ENCODE measurements at places on chromosomes 4 and X. TPM values are rescaled to one million over a fixed set of nuclear protein-coding genes. Genes with fewer than 3 reads are reported as not detected.

The SUV39H1 gene
- 7.3 TPM for total RNA-seq

The ASMTL gene
- 33.0 TPM for total RNA-seq

The TBX22 gene
- not detected for total RNA-seq

The SPP1 gene
- total RNA-seq = 282 TPM

The EFNB1 gene
- total RNA-seq = 7.7 TPM

The P2RY8 gene
- total RNA-seq = not detected

The PNMA3 gene
- 55.5 TPM for total RNA-seq

The GPC3 gene
- 0.46 TPM for total RNA-seq

The COX7B2 gene
- not detected for total RNA-seq

The ADAMTS3 gene
- 8.6 TPM for total RNA-seq

GRCh38 chr4:1412376-1413203 is 6.3 kb upstream of the NKX1-1 start:
- peak; percentile 21 for DNase-seq

DNA sequence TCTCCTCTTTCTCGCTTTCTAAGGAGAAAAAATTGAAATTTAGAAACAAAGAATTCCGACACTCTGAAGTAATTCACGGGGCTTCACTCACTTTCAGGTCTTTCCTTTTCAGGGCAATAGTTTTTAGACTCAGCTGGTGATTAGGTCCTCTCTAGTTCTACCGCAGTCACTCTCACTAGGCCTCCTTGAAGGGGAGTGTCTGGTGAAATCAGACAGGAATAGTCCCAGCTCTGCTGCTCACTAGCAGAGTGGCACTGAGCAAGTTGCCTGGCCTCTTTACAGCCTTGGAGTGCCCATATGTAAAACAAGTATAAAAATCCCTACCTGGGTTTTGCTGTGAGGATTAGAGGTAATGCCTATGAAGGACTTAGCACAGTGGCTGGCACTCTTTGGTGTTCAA is 64.1 kb downstream of the NEUROG2 start:
- DNase-seq = no peak

DNA sequence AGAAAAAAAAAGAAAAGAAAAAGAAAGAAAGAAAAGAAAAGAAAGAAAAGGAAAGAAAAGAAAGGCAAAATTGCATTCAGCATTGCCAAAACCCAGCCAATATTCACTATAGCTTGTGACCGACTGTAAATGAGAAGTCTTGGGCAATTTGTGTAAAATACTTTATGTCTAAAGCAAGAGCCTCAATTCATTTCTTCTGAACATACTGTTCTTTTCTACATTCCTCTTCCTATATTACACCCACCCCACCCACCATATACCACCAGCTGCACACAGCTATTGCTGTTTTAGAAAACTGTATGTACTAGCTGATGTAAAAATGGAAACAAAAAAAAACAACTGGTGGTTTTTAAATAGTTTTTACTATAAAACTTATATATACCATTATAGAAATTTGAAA is 156.9 kb upstream of the TTC29 start:
- no peak for DNase-seq

DNA sequence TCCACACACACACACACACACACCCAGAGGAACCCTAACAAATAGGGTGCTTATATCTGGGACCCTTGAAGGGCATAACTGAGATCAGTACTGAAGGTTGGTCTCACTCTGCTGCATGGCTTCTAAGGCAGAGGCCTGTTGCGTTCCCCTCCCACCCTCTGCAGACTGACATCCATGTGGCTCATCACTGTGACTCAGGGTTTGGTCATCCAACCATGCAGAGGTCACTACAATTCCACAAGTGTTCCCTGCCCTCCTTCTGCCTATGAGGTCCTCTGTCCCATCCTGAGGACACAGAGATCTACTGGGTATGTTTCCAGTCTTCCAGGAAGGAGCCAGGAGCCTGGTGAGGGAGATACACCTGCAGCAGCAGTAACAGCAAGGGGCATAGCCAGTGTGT is 55.8 kb downstream of the XAGE2 start:
- no peak for DNase-seq

- no peak for DNase-seq
These were observed 175.6 kb upstream of the RBPJ start for GRCh38 chr4:26145212-26145611.

DNA sequence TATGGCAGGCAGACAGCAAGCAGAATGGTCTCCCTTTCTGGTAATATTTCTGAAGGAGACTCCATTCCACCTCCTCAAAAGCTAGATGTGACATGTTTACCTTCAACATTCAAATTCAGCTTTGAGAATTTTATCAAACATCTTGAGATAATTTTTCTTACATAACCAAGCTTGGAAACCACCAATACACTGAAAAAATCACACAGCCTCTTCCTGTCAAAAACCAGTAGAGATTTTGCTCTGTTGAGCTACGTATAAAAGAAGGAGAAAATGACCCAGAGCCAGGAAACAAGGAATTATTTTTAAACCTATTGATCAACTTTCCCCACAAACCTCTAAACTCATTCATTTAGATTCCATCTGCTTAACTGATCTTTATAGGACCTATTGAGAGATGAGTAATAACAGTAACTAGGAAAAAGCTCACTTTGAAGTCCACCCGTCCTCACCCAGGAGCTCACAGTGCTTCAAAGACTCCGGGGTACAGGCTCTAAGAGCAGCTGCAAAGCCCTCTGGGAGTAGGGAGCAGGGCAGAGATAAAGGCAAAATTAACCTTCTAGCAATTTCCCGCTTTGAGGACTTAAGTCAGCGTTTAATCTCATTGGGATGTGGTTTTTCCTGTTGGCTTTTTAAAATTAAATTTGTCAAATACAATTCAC is 318.2 kb upstream of the RASGEF1B start:
- no peak for DNase-seq

- no peak for DNase-seq
These were observed 25.6 kb upstream of the TEX13C start for GRCh38 chrX:125293850-125294780.

DNA sequence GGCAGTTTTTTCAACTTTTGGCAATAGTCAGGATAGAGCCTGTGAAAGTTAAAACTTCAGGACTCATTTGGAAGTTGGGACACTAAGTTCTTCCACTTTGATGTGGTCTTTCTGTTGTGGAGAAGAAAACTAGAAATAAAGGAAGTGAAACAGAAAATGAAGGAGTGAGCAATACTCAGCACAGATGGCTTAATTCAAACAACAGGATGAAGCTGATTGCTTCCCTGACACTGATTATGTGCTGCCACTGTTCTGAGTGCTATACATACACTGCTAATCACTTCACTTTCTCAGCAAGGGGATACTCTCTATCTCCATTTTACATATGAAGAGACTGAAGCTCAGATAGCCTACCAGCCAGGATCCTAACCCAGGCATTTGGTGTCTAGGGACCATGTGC is 235.1 kb upstream of the CPEB2 start:
- no peak for DNase-seq

- no peak for DNase-seq
These were observed 13.4 kb downstream of the TRPC3 start for GRCh38 chr4:121938282-121939092.

- no peak for DNase-seq
These were observed 608 bp downstream of the TAF1 start for GRCh38 chrX:71366674-71367256.

GRCh38 chr4:152399246-152399645 is 136.6 kb downstream of the FBXW7 start:
- no peak for DNase-seq

DNA sequence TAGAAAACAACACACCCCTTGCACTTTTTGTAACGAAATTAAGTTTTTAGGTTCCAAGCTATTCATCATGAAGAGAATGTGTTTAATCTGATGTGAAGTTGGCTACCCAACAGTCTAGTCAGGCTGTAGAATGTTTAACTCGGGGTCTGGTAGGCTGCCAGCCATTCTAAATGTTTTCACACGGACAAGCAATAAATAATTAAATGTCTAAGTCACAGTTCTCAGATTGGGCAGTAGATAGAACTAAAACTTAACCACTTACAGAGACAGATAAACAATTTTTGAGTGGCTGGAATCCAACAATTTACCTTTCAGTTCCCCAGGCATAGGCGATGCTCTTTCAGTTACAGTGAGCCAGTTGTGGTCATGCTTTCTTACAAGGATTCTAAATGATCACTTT is 66.5 kb downstream of the CHIC2 start:
- no peak for DNase-seq

GRCh38 chr4:113951263-113951662 is 28.2 kb downstream of the ARSJ start:
- DNase-seq = no peak

GRCh38 chr4:122508083-122508482 is 51.6 kb upstream of the IL2 start:
- no peak for DNase-seq

DNA sequence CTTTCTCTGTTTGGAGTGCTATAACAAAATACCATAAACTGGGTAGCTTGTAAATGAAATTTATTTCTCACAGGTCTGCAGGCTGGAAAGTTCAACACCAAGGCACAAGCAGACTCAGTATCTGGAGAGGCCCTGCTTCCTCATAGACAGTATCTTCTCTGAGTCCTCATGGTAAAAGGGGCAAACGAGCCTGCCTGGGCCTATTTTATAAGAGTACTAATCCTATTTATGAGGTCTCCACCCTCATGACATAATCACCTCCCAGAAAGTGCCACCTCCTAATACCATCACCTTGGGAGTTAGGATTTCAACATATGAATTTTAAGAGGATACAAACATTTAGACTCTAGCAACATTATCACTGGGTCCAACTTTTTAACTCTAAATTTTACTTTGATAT is 200.3 kb downstream of the STPG2 start:
- no peak for DNase-seq

DNA sequence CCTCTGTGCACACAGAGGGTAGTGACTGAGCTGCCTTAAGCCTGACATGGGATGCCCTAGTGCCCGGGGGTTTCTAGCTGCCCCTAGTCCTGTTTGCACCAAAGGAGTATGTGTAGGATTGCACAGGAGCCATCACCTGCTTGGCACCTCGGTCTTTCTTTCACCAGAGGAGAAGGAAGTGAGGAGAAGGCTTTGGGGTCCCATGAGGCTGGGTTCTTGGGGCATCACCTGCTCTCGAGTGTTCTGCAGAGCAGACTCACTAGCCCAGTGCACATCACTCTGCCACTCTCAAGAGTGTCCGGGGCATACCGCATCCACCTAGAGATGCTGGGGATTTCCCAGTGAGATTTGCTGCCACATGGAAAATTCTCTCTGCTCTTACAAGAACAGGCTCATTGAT is 40.5 kb upstream of the GPR78 start:
- DNase-seq = no peak

DNA sequence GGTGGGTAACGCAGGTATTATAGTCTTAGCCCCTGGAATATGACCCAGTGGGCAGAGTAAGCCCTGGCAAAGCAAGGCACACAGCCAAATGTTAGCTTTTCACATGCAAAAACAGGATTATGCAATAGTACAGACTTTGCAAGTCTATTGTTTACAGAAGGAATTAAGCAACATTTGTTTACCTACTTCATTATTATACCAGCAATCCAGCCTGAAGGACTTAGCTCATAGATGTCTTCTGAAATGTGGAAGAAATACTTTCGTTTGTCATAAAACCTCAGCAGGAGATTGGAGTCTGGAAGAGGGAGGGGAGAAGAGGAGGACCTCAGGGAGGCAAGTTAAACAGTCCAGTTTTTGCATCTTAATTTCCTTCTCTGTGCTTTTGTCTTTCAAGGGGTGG is 226.7 kb upstream of the CENPE start:
- no peak for DNase-seq

- no peak for DNase-seq
These were observed 212.6 kb upstream of the JADE1 start for GRCh38 chr4:128596853-128597252.

DNA sequence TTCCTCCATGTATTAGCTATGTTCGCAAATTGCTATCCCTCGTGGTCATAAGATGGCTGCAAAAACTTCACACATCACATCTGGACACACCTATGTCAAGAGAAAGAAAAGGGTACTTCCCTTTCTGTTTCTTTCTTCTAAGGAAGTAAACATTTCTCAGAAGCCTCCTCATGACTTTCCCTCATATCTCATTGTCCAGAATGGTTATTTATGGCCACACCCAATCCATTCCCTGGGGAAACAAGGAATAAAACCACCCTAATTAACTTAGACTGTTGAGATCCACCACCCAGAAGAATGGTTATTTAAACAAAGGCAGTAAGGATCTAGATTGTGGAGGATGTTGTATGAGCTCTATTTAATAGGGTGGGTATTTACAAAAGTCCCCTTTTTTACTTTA is 160.8 kb upstream of the LNX1 start:
- no peak for DNase-seq

DNA sequence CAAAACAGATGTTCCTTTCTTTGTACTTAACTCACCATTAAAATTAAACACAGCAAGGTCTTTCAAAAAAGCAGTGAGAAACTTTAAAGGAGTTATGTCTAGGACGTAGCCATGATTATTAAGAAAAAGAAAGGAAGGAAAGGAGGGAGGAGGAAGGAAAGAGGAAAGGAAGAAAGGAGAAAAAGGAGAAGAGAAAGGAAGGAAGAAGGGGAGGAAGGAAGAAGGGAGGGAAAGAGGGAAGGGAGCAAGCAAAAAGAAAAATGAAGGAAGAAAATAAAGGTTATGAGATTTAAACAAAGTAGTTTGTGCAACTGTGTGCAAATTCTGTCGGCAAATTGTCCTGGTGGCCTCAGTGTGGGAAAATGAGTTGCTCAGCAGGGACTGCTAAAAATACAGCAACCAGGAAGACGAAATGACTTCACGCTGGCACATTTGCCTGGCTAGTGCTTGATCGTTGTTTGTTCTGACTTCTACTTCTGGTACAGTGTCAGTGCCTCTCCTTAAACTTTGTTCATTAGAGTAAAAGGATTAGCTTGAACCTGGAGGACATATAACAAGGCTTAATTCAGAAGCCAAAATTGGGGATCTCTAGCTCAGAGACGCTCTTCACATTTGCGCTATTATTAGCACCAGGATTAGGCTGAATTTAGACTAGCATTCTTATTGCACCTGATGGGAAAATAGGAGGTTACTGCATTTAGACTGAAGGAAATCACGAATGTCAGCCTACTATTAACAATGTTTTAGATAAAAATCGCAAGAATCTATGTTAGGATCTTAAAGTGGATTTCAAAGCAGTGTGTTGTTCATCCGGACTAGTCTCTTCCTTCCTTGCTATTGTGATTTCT is 81.2 kb downstream of the DCK start:
- DNase-seq = no peak

DNA sequence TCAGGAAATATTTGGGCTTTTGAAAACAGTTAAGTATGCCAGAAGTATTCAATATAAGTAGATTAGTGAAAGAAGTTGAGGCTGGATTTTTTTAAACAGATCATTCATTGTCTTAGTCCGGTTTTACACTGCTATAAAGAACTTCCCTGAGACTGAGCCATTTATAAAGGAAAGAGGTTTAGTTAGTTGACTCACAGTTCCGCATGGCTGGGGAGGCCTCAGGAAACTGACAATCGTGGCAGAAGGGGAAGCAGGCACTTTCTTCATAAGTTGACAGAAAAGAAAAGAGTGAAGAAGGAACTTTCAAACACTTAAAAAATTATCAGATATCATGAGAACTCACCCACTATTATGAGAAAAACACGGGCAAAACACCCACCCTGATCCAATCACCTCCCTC is 31.1 kb upstream of the CYLC1 start:
- DNase-seq = no peak

GRCh38 chr4:168908851-168909273 is 101.2 kb downstream of the CBR4 start:
- no peak for DNase-seq
